ENCODE measurements at places on chromosomes 12 and 14.

- DNase-seq, result no peak
Observed at GRCh38 chr12:75478116-75478794, 2.3 kb upstream of the GLIPR1 start.

DNA sequence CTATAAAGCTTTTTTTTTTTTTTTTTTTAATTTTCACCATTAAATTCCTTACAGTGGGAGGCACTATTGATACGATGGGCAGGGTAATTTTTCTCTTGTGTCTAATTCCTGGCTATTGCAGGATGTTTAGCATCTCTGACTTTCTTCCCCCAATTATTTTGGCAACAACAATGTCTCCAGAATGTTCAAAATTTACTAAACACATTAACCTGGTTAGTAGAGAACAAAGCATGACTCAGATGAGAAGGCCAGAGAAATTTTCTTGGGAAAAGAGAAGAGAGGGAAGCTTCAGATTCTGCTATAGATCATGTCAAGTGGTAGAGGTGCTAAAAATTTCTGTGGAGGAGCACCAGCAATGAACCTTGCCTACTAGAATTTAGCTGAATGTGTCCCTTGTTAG, 171.5 kb upstream of the PRICKLE1 start:
- no peak for DNase-seq

- DNase-seq, result no peak
Observed at GRCh38 chr12:64729909-64730587, 29.2 kb downstream of the GNS start.

GRCh38 chr14:75363570-75364227, 64.1 kb upstream of the JDP2 start:
- no peak for DNase-seq

GRCh38 chr14:96803958-96804357, 6.8 kb downstream of the VRK1 start:
- no peak for DNase-seq
